ENCODE measurements at places on chromosomes 1 and 21. TPM values are rescaled to one million over a fixed set of nuclear protein-coding genes. Genes with fewer than 3 reads are reported as not detected.

The PTGER3 gene
- total RNA-seq, result not detected

The SH2D1B gene
- total RNA-seq, result not detected

The AMPD1 gene
- total RNA-seq, result not detected

The GMEB1 gene
- total RNA-seq, result 26.6 TPM

The AGT gene
- total RNA-seq, result not detected

The UBXN10 gene
- 1.1 TPM for total RNA-seq

The SLC9C2 gene
- not detected for total RNA-seq

The NHLH1 gene
- 0.52 TPM for total RNA-seq

The DIRAS3 gene
- 0.47 TPM for total RNA-seq

DNA sequence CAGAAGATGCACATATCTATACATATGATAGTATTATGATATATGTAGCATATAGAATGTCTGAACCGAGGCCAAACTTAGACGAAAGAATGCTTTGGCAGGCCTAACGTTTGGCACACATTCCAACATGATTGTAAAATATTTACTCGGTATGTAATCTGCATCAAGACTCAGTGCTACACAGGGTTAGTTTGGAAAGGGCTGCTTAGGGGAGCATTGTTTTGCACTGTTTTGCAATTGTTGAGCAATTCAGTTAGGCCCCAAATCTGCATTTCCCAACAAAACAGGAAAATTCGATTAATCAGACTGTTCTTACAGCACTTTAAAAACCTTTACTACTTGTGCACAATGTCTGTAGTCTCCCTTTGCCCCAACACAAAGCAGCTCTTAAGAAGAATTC lies 216.0 kb upstream of the NEGR1 start:
- H3K27me3 ChIP-seq, result no peaks in the 10 kb centered on the region
- no peak overlapping the region for H3K4me3 ChIP-seq
- H3K27ac ChIP-seq, result no peak overlapping the region
- no peaks in the 10 kb centered on the region for H3K36me3 ChIP-seq
- H3K4me1 ChIP-seq, result no peaks in the 10 kb centered on the region

GRCh38 chr1:154141240-154141639 lies 13.6 kb downstream of the NUP210L start:
- no peak for DNase-seq
- H3K27ac ChIP-seq, result no peak overlapping the region
- H3K36me3 ChIP-seq, result no peaks in the 10 kb centered on the region
- peaks cover 8% of the 10 kb centered on the region for H3K4me1 ChIP-seq

DNA sequence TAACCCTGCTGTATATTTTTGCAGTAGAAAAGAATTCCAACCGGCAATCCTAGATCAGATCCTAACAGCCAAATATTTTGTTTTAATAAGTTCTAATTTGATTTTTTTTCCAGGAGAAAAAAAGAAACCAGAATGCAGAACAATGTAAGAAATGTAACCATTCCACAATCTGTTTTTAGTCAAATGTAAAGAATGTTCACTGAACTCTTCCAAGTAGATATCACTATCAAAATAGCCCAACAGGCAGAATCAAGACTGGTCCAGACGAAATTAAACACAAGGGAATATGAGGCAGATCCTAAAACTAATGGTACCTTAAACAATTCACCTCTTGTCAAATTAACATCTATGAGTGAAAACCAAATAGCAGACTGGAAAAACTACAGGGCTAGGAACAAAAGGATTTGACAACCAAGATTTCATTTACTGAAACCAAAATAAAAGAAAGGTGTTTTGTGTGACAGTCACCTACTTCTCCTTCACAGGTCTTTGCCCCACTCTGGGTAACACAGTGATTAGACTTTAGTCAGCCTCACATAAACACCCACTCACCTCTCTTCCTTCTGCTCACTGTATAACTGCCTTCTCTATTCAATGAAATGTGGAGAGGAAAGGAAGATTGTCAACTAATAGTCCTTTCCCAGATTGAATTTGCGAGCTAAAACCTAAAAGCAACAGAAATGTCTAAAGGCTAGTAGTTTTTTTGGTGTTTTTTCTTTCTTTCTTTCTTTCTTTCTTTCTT lies 137.9 kb downstream of the FAF1 start:
- H3K27me3 ChIP-seq, result no peaks in the 10 kb centered on the region
- DNase-seq, result no peak
- peaks cover 8% of the 10 kb centered on the region for H3K4me1 ChIP-seq
- no peak overlapping the region for H3K4me3 ChIP-seq
- H3K27ac ChIP-seq, result no peak overlapping the region
- peaks cover 22% of the 10 kb centered on the region for H3K36me3 ChIP-seq

- H3K27me3 ChIP-seq, result peaks cover 26% of the 10 kb centered on the region
- no peak overlapping the region for H3K27ac ChIP-seq
- H3K4me3 ChIP-seq, result no peak overlapping the region
- no peaks in the 10 kb centered on the region for H3K36me3 ChIP-seq
Observed at GRCh38 chr1:55684131-55684650, 469.0 kb upstream of the USP24 start.

DNA sequence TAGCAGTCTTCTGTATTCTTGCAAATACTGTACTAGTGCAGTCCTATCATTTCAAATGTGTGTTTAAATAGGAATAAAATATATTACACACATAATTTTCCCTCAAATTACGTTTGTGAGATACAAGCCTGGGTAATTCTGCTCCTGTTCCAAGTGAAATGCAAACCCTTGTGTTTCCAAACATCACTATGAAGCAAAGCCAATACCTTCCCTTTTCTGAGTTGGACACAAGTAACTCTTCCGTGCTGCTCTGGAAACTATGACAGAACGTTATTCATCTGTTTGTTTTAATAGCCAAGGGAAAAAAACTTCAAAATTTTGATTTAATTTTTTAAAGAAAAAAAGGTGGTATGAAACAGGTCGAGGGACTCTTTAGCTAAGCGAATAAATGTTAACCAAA lies 73.7 kb upstream of the UBE2U start:
- DNase-seq, result no peak
- no peak overlapping the region for H3K27ac ChIP-seq
- H3K36me3 ChIP-seq, result no peaks in the 10 kb centered on the region
- no peaks in the 10 kb centered on the region for H3K4me1 ChIP-seq
- peaks cover 3% of the 10 kb centered on the region for H3K27me3 ChIP-seq

GRCh38 chr1:153742411-153743142 lies 14.7 kb downstream of the INTS3 start:
- H3K27ac ChIP-seq, result no peak overlapping the region
- H3K4me3 ChIP-seq, result no peak overlapping the region
- no peaks in the 10 kb centered on the region for H3K27me3 ChIP-seq
- DNase-seq, result no peak

GRCh38 chr1:81327743-81328142 lies 473.0 kb upstream of the ADGRL2 start:
- DNase-seq, result no peak
- no peaks in the 10 kb centered on the region for H3K36me3 ChIP-seq
- no peaks in the 10 kb centered on the region for H3K27me3 ChIP-seq
- no peak overlapping the region for H3K4me3 ChIP-seq
- no peak overlapping the region for H3K27ac ChIP-seq

- H3K4me1 ChIP-seq, result peaks cover 48% of the 10 kb centered on the region
- no peak overlapping the region for H3K4me3 ChIP-seq
- DNase-seq, result no peak
- H3K36me3 ChIP-seq, result peaks cover 17% of the 10 kb centered on the region
- H3K27me3 ChIP-seq, result no peaks in the 10 kb centered on the region
Observed at GRCh38 chr1:206694171-206695124, 9.7 kb downstream of the MAPKAPK2 start.

DNA sequence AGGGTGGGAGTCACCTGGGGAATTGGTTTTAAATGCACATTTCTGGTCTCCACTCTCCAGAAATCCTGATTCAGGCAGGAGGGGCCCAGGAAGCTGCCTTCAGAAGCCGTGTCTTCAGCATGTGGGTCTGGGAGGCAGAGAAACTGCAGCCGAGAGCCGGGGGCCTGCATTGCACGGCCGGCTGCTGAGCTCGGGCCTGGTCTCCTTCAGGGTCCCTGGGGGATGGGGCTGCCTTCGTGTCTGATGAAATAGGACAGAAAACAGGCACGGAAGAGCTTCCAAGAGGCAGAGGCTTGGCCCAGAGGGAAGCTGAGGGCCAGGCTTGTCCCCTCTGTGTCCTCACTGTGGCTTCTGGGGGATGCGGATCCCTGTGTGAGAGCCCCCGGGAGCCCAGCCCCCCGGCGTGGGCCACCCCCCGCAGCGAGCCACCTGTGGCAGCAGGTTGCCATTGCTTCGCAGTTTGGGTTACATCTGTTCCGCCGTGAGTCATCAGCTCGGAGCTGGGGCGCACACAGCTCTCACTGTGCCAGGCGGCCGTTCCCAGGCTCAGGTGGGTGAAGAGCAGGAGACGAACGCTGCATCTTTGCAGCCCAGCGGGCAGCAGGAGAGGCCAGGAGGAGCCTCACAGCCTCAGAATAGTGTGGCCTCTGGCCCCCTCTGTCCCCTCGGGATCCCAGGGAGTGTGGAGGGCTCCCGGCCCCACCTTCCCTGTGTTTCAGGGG lies 72.4 kb downstream of the AJAP1 start:
- no peaks in the 10 kb centered on the region for H3K4me1 ChIP-seq
- no peaks in the 10 kb centered on the region for H3K36me3 ChIP-seq
- peaks cover 9% of the 10 kb centered on the region for H3K27me3 ChIP-seq
- H3K4me3 ChIP-seq, result no peak overlapping the region

DNA sequence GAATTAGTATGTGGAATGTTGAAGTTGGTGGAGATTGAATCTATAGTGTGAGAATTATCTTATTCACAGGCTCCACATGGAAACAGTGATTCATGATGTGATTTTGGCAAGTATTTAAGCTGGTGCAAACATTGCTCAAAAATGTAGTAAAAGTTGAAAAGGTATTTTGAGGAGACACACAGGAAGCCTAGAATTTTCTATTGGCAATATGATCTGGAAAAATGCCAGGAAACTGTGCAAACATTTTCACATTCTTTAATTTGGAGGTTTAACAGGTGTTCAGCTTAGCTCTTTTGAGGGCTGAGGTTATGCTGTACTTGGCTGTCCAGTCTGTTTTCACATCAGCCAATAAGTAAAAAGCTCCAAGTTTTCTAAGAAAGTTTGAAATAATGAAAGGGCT lies 327.3 kb downstream of the RWDD3 start:
- no peaks in the 10 kb centered on the region for H3K36me3 ChIP-seq
- H3K27me3 ChIP-seq, result no peaks in the 10 kb centered on the region
- no peak for DNase-seq
- no peak overlapping the region for H3K27ac ChIP-seq

DNA sequence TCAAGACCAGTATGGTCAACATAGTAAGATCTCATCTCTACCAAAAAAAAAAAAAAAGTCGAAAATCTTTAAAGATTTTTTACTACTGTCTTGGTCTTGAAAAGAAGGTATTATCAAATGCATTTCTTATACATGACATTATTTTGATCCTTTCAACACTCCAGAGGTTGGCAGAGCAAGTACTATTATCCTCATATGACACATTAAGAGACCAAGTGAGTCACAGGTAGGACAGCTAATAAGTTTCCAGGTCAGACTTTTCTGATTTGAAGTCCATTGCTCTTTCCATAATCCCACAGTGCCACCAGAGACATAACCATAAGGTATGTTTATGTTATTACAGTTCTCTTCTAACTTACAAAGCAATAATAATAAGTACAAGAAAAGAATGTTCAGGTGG lies 15.2 kb downstream of the DBT start:
- peaks cover 15% of the 10 kb centered on the region for H3K4me1 ChIP-seq
- peaks cover 19% of the 10 kb centered on the region for H3K36me3 ChIP-seq
- no peak overlapping the region for H3K4me3 ChIP-seq
- no peaks in the 10 kb centered on the region for H3K27me3 ChIP-seq
- no peak overlapping the region for H3K27ac ChIP-seq

DNA sequence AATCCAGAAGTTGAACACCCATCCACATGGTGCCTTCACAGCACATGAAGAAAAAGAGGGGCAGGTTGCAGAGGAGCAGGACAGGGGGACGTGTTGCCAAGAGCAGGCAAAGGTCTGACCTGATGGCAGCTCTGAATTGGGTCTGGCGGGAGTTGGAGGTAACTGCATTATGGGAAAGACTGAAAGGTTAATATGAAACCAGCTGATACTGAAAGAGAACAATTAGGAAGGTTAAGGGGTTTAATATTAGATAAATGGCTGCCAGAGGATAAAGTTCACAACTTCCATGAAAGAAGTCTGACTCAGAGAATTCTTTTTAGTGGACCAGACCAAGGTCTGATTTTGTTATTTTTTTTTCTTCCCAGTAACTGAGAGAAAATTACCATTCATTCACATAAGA lies 76.1 kb downstream of the CD58 start:
- no peaks in the 10 kb centered on the region for H3K36me3 ChIP-seq
- H3K4me3 ChIP-seq, result no peak overlapping the region
- H3K4me1 ChIP-seq, result peaks cover 13% of the 10 kb centered on the region

DNA sequence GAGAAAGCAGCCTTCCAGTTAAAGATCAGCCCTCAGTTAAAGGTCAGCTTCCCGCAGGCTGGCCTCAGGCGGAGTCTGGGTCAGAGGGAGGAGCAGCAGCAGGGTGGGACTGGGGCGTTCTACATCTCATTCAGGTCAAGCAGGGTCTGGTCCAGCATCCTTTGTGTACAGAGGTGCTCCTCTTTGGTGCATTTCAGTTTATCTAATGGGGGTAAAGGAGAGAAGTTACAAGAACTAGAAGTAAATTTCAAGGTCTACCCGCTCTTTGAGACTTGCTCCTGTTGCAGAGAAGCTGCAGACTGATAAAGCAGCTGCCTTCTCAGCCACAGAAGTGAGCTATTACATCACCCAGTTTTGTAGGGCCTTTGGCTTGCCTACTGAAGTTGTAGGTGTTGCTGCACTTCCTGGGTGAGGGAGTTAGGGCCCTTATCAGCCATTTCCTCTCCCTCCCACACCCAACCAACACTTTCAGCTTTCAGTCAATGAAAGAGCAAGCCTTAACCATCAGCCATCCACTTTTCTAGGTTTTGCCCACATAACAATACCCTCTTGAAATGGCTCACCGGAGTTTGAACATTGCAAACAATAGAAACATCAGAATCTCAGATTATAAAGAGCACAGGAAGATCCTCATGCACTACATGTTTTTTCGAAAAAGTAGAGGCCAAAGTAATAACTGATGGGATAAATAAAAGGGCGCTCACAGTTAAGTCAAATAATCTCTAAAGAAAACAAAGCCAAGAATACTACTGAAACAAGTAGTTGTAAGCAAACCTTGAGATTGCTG lies 2.8 kb upstream of the NUP210L start:
- H3K4me1 ChIP-seq, result peaks cover 62% of the 10 kb centered on the region
- H3K27me3 ChIP-seq, result no peaks in the 10 kb centered on the region
- DNase-seq, result peak; percentile 75
- H3K27ac ChIP-seq, result peak overlapping the region; percentile 94
- H3K36me3 ChIP-seq, result peaks cover 75% of the 10 kb centered on the region
- H3K4me3 ChIP-seq, result peak overlapping the region; percentile 66

GRCh38 chr1:35565742-35566133 lies 7.4 kb upstream of the TFAP2E start:
- H3K27me3 ChIP-seq, result no peaks in the 10 kb centered on the region
- H3K27ac ChIP-seq, result no peak overlapping the region
- H3K4me1 ChIP-seq, result peaks cover 15% of the 10 kb centered on the region
- H3K4me3 ChIP-seq, result no peak overlapping the region

DNA sequence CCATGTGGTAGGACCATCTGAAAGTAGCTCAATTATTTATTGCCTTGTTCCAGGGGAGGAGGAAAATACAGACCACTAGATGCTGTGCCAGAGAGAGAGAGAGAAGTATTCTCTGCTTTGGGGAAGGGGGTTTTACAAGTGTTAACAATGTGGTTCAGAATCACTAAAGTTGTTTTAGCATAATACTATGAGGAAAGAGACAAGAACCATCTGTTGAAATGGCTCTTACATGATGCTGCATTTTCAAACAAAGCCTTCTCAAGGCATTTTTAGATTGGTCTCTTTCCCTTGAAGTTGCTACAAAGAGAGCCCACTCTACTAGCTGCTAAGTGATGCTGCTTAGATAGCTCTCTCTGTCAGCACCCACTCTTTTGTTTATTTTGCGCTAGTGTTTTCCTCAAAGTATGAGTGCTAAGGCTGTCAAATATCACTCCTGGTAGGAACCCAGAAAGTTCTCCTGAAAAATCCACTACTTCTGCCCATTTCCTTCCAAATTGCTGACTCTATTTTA lies 255.1 kb downstream of the NFIA start:
- H3K4me3 ChIP-seq, result no peak overlapping the region
- H3K36me3 ChIP-seq, result peaks cover 3% of the 10 kb centered on the region
- H3K27ac ChIP-seq, result no peak overlapping the region
- H3K4me1 ChIP-seq, result peaks cover 4% of the 10 kb centered on the region
